ENCODE measurements at places on chromosomes 6 and 20.
A peak's percentile ranks its signal among the peaks of the same experiment; 100 is the strongest.

GRCh38 chr20:48448666-48449600 is 378.9 kb downstream of the PREX1 start:
- DNase-seq: no peak

- DNase-seq: no peak
Observed at GRCh38 chr20:53995949-53996348, 74.4 kb downstream of the BCAS1 start.

GRCh38 chr6:136095986-136096385 is 154.1 kb downstream of the MTFR2 start:
- no peak for DNase-seq

DNA sequence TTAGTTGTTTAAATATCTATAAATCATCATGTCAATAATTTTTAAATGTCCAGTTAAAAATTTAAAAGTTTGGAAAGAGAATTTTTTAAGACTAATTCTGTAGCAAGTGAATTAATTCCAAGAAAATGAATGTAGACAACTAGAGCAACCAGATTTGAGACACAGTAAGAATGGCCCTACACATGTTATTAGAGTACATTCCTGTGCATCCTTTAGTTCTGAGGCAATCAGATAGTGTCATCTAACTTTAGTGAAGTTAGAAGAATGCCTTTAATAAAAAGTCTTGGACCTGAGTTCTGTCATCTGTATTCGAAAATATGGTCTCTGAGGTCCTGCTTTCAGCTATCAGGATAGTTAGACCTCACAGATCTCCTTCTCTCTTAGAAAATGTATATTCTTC is 63.7 kb downstream of the HIVEP2 start:
- DNase-seq: no peak

DNA sequence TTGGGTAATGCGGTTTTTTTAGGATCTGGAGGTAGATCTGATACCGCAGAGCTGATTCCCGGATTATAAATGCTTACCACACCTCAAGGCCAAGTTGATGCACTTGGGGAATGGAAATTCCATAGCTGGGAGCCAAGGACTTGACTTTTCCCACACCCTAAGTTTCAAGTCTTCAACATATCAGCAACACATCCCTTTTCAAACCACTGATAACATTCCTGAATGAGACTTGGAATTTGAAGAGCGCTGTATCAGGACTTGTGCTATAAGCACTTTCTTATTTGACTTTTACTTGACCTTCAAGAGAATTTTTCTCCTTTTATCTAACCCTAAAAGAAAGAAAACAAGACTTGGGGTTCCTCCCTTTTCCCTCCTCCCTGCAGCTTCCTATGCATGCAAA is 90.6 kb upstream of the NAA20 start:
- DNase-seq: no peak

DNA sequence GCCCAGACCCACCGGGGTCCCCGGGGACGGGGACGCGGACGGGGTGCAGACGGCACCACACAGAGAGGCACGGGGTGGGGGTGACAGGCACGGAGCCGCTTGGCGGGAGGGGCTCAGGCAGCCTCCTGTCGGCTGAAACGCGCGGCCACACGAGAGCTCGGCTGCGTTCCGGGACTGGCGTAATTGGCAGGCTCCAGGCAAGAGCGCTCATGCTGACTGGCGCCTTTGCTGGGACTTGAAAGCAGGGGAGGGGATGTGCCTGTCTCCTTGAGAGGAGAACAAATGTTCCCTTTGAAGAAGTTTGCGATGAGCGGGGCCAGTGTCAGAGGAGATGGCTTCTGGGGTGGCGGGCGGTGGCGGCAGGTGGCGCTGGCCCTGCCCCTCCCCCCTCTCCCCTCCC is 25.8 kb downstream of the BHLHE23 start:
- no peak for DNase-seq

DNA sequence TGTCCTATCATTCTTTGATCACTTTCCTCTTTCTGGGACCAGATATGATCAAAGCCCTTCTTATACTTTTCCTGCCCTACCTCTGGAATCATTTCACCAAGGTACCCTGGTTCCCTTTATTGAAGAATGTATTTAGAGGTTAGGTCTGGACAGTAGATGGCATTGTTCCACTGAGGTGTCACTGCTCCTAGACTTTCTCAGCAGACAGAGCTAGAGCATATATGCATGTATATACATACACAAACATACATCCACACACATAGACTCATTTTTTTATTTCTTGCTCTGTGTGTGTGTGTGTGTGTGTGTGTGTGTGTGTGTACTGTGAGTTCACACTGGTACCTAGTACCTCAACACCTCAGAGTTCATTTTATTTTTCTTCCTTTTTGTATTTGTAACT is 40.9 kb downstream of the PTPRA start:
- no peak for DNase-seq

DNA sequence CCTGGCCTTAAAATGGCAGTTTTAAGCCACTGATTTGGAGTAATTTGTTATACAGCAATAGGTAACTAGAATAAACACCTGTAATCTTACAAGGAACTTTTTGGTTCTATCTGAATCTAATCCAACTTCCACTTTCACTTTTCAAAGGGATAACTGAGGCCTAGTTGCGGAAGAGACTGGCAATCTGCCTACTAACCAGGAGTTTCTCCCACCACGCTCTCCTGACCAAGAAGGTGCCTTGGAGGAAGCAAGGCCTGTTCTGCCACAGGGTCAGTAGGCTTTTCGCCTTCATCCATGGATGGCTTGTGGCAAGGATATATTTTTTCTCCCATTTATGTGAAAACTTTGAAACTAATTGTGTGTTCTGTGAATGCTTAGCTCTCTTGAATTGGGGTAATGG is 12.9 kb upstream of the MYBL2 start:
- DNase-seq: no peak

GRCh38 chr6:17001188-17001587 is 100.7 kb upstream of the STMND1 start:
- DNase-seq: no peak

DNA sequence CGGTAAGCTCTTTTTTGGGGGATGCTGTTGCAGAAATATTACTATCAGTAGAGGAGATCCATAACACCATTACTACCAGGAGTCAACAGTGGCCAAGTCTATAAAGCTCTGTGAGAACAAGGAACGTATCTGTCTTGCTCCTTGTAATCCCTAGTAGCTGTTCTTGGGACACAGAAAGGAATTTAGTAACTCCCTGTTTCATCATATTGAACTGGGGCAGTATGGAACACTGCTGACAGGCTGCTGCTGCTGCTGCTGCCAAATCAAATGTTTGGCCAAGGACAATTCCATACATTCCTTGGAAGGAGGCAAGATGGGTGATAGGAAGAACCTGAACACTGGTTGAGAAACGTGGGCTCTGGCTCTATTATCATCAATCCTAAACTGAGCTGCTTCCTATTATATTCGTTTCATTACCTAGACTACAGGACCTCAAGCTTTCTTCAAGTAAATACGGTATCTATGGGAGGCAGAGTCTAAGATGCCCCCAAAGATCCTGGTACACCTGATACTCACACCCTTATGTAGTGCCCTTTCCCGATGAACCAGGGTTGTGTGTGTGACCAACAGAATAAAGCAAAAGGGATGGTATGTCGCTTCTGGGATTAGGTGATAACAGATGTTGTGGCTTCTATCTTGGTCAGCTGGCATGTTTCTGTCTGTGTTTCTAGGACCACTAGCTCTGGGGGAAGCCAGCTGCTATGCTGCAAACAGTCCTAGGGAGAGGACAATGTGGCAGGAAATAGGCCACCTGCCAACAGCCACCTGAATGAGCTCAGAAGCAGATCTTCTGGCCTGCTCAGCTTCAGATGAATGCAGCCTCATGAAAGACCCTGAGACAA is 39.5 kb downstream of the ELOVL5 start:
- peak; percentile 65 for DNase-seq

GRCh38 chr6:161048641-161049040 is 57.1 kb downstream of the MAP3K4 start:
- peak; percentile 90 for DNase-seq

DNA sequence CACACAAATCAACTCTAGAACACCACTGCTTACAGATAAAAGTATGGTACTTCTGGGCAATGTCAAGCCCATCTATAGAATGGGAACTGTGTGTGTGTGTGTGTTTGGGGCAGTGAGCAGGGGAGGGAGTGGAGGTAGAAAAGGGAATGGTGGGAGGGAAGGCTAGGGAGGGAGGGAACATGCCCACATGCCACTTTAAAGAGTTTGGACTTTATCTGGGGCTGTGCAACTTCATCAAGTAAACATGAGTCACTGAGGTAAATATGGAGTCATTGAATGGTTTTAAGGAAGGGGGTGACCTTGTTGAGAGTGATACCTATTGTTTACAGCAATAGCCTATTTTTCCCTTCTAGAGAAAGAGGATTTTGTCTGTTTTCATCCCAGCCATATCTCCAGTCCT is 22.5 kb upstream of the RNGTT start:
- DNase-seq: no peak

DNA sequence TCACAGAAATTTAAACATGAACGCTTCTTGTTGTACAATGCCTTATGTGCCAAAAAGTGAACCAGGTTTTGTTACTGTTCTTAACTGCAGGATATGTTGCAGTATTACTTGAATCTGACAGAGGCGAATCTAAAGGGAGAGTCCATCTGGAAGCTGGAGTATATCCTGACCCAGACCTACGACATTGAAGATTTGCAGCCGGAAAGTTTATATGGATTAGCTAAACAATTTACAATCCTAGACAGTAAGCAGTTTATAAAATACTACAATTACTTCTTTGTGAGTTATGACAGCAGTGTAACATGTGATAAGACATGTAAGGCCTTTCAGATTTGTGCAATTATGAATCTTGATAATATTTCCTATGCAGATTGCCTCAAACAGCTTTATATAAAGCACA is 19.9 kb downstream of the SMPDL3A start:
- no peak for DNase-seq

GRCh38 chr6:8108031-8108660 is 5.8 kb upstream of the EEF1E1 start:
- peak; percentile 65 for DNase-seq

DNA sequence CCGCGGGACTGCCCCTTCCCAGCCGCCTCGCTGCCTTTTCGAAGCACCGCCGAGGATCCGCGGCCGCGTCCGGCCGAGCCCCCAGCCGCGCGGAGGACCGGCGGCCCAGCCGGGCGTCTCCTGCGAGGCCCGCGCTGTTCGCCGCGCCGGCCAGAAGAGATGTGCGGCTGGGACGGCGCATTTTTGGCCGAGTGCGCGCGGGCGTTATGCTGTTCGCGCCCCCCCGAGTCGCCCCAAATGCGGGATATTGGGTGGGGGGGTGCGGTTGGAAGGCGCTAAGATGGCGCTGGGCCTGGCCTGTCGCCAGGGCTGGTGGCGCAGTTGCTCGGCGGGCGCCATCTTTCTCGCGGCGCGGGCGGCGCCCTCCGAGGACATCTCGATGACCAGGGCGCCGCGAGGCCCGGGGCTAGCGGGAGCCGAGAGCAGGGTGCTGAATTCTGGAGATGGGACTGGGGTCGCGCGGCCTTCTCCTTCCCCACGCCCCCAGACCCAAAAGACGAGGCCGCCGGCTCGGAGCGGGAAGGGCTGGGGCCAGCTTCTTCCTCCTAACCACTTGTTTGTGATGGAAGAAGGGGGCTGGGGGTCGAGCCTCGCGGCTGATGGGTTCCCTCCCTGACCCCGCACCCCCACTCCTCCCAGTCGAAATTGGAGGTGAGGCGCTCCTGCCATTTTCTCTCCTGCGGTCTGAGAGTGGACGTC is 1.5 kb downstream of the BICRAL start:
- no peak for DNase-seq

- no peak for DNase-seq
Observed at GRCh38 chr6:145260484-145261175, 474.7 kb downstream of the EPM2A start.

- DNase-seq: no peak
Observed at GRCh38 chr6:79435746-79436145, 101.5 kb downstream of the LCA5 start.

DNA sequence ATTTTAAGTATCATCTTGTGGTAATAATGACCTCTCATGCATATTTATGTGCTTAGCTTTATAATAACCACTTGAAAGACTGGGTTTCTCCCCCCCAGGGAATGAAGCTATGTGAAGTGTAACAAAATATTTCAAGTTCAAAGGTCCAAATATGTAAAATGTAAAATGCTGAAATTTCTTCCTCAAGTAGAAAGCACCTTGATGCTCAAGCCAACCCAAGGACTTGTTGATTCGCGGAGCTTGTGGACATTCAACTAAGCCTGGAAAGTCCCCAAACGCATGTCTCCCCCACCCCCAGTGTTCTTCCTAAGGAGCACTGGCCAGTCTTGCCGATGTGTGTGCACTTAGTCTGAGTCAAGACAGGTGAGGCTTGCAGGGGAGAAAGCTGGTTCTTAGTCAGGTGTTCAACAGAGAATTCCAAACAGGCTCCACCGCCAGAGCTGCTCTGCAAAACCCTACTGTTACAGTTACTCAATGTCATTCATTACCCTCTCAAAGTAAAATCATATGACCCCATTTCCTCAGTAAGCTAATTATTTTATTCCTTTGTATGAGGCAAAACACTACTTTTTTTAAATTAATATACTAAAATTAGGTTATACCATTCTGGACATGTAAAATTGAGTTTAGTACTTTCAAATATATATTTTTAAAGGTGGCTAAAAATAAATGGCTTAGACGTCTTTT is 46.9 kb upstream of the QKI start:
- no peak for DNase-seq

All from fibroblast of skin of left biceps (primary cell).